ENCODE measurements at places on chromosomes 1 and 21.

DNA sequence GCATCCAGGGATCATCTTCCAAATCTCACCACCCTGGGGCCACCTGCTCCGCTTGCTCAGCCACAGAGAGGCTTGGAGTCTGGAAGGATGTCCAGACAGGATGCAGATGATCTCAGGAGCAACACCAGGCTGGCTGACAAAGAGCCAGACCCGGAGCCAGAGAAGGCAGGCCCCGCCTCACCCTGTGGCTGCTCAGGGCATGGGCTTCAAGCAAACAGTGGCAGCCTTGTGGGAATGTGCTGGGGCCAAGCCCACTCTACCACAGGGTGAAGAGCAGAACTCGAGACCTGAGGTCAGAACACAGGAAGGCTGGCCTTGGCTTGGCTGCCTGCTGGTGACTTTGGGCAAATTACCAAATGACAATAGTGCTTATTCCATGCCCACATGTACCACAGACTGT is 45.5 kb downstream of the MRPL37 start:
- no peak for DNase-seq

DNA sequence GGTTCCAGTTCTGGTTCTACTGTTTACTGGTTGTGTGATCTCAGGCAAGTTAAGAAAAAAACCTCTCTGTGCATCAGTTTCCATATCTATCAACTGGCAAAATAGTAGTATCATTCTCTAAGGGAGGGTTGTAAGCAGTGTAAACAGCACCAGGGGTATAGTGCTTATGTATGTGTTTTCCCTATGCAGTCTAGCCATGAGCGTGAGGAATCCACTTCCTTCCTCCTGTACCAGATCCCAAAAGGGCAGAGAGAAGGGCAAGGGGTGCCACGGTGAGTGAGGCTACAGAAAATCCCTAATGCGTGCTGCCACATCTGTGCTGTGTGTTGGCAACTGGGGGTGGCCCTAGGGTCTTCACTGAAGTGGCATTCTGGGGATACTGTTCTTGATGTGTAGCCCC is 18.4 kb upstream of the RNF19B start:
- no peak for DNase-seq

GRCh38 chr1:63821091-63822005 is 47.5 kb downstream of the ROR1 start:
- DNase-seq, result no peak

DNA sequence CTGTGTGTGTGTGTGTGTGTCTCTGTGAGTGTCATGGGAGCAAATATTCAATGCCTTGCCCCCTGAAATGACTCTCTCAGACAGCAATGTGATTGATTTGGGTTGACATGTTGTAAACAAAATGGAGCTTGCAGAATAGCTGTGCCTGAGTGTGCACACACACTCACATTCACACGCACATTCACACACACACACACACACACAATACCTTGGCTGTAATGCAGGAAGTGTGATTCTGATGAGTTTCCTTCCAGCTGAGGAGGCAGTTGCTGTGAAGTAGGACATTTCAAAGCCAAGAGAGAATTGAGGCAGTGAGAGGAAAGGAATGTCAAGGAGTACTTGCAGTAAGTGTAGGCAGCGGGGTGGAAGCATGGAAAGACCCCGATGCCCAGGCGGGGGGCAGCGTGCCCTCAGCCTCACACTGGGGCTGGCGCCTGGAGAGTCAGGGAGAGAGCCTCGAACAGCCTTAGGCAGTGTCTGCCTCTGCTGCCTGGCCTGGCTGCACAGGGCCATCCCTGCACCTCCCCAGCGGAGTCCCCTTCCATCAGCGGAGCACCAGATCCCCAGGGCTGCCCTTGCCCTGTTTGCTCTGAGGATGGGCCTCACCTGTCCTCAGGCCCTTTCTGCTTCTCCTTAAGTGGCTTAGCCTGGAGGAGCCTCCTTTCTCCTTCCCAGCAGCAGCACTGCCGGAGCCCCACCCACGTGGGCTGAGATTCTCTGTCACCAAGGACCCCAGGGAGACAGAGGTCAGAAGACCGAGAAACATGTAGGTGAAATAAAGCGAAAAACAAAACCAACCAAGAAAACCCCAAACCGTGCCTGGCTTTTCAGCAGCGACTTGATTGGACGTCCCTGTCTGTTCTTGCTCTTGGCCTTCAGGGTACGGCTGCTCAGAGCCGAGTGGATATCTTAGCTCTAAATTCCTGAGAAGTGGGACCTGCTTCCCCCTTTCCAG is 9.2 kb downstream of the VASH2 start:
- no peak for DNase-seq

- no peak for DNase-seq
These were observed 206.2 kb upstream of the RRP15 start for GRCh38 chr1:218078916-218079315.

- no peak for DNase-seq
These were observed 76.4 kb upstream of the ETS2 start for GRCh38 chr21:38729291-38729690.

All from HEK293T (cell line).